ENCODE measurements at places on chromosomes 16 and 17. TPM values are rescaled to one million over a fixed set of nuclear protein-coding genes. Genes with fewer than 3 reads are reported as not detected.

GRCh38 chr16:22672830-22673210 is 141.1 kb upstream of the HS3ST2 start:
- no peak for DNase-seq

- DNase-seq: no peak
Observed at GRCh38 chr17:64218066-64218465, 45.0 kb downstream of the TEX2 start.

DNA sequence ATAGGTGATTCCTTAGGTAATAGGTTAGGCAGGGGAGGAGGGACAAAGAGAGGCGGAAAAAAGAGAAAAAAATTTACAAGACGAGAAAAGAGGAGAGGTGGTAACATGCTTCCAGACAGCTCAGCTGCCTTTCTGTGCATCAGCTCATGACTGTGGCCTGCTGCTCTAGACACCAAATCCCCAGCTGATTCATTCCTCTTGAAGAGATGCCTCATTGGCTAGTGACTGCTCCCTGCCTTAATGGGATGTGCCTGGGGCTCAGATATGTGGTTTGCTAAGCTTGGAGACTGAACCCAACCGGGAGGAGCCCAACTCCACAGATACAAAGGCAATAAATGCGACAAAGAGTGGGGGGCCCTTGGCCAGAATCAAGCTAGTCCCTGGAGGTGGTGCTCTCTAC is 105.9 kb upstream of the FAM20A start:
- no peak for DNase-seq

Gene PKMYT1
- 103 TPM for total RNA-seq

Gene KRT31
- not detected for total RNA-seq
